ENCODE measurements at places on chromosomes 16 and 17.

- peak; percentile 16 for DNase-seq
Measured at GRCh38 chr17:49707246-49707607, 537 bp downstream of the SLC35B1 start.

GRCh38 chr16:9091867-9092281, 430 bp downstream of the HAPSTR1 start:
- DNase-seq, result peak; percentile 45

GRCh38 chr16:15829460-15829859, 27.4 kb downstream of the MYH11 start:
- DNase-seq, result no peak

- DNase-seq, result no peak
Measured at GRCh38 chr17:34173241-34173640, 81.8 kb upstream of the CCL2 start.

DNA sequence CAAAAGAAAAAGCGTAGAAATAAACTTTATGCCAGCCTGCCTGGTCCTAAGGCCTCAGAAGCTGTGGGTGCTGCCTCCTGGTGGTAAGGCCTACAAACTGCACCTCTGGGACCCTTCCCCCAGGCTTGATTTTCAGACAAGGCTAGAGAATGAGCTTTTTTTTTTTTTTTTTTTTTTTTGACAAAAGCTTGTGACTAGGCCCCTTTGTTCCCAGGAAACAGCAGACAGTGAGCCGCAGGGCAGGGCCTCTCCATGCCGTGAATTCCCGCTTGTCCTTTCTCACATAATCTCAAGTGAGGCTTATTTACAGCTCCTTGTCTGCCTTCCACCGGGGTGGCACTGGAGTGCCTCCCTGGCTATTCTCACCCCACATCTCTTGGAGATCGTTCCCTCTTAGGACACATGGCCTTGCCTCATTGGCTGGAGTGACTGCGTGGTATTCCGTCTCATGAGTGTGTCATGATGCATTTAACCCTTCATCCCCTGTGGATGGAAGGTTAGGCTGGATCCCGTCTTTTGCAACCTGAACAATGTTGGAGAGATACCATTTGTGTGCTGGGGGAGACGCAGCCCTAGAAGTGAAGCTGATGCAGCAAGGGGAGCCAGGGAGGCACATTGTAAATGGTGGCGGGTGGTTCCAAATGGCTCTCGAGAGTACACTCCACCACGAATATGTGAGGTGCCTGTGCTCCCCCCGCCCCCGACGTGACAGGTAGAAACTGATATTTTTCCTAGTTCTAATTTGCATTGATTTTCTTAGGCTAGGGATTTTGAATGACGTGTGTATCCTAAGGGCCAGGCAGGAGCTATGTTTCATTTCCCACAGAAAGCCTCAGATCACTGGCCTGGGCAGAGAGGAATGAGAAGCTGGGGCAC, 49.6 kb downstream of the USP22 start:
- DNase-seq, result peak; percentile 75

DNA sequence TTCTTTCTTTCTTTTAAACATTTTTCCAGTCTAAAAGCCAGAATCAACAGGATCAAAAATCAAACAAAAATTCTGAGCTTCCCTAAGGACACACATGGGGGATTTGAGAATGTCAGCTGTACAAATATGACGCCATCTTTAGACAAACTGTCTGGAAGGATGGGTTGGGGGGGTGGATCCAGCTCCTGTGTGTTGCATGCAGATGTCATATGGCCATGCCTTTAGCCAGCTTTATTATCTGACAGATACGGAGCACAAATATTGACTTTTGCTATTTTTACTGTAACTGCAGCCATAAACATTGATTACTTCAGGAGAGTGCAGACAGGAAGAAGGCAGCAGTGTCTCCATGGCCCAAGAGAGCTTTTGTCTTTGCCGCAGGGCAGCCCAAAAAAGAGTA, 279.4 kb upstream of the ELAC2 start:
- DNase-seq, result no peak

DNA sequence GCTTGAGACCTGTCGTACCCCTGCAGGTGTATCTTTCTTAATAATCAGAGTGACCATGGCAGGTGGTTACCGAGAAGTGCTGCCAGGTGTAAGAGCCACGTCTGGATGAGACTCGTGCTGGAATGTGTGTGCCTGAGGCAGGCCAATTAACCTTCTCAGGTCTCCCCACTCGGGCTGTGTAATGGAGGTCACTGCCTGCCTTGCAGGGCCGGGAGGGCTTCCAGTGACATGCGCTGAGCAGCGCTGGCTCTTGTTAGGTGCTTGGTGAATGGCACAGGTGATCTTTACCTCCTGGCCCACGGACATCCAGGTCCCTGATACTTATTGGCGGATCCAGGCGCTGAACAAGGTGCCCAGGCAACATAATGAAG, 4.6 kb upstream of the GSE1 start:
- DNase-seq, result no peak

GRCh38 chr17:46078675-46079074, 79.6 kb downstream of the STH start:
- DNase-seq, result no peak

- DNase-seq, result no peak
Measured at GRCh38 chr16:88617268-88618031, 20.9 kb upstream of the IL17C start.

DNA sequence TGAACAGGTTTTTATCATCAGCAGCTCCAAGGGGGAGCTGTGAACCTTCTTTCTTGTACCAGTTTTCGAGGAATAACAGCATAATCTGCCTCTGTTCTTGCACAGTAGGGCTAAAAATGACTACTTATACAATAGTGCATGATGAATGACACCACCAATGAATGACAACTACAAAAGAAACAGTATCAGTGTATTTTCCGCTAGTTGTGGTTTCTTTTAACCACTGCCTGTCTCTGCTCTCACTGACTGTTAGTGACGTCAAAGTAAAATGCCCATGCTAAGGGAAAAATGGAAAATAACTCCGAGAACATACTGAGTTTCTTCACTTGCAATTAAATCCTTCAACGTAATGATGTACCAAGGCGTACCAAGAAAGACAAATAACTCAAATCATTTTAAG, 294.9 kb downstream of the MAP2K6 start:
- DNase-seq, result no peak

DNA sequence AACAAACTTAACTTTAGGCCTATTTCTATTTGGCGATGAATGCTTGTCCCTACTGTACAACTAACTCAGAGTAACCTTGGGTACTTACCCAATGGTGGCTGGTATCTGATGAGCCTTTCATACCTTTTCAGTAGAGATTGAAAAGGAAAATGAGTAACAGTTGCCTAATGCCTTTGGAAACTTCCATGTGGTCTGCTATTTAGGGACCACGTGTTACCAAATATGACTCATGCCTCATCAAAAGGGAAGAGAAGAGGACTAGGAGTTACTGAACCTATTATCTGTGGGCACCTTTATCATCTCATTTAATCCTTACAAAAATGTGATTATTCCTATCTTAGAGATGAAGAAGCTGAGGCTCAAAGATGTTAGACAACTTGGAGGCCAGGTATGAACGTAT, 8.1 kb downstream of the MYOCD start:
- DNase-seq, result no peak

GRCh38 chr17:47907932-47908562, 12.0 kb downstream of the SP2 start:
- DNase-seq, result no peak

DNA sequence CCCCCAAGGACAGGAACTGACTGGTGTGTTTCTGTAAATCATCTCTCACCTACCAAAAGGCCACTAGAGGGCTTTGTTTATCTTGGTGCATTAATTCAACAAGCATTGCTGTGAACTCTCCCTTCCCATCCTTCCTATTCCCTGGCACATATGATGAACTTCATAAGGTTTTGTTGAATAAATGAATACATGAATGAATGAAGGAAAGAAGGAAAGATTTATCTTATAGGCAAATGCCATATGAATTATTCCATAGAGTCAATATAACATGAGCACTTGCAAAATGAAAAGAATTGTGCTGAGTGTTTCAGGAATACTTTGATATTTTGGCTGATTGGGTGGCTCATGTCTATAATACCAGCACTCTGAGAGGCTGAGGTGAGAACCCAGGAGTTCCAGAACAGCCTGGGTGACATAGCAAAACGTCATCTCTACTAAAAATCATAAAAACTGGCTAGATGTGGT, 4.3 kb downstream of the SPDYE4 start:
- DNase-seq, result peak; percentile 23

- no peak for DNase-seq
Measured at GRCh38 chr16:68492543-68493411, 44.5 kb upstream of the SMPD3 start.

- DNase-seq, result no peak
Measured at GRCh38 chr17:69978056-69978646, 96.9 kb upstream of the KCNJ16 start.

GRCh38 chr16:52465711-52466267, 81.2 kb downstream of the TOX3 start:
- DNase-seq, result no peak

DNA sequence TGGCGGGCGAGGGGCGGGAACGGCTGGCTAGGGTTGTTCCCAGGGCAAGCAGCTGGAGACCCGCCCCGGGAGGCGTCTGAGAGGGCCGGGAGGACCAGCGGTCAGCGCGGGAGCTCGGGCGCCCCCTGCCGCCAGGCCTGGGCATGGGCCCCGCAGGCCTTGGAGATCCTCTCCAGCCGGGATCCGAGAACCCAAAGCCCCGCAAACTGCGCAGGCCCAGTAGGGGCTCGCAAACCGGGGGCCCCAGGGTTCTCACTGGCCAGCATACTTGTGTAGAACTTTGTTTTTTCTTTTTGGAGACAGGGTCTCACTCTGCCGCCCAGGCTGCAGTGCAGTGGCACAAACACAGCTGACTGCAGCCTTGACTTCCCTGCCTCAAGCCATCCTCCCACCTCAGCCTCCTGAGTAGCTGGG, 20.8 kb upstream of the ZNF423 start:
- peak; percentile 46 for DNase-seq

DNA sequence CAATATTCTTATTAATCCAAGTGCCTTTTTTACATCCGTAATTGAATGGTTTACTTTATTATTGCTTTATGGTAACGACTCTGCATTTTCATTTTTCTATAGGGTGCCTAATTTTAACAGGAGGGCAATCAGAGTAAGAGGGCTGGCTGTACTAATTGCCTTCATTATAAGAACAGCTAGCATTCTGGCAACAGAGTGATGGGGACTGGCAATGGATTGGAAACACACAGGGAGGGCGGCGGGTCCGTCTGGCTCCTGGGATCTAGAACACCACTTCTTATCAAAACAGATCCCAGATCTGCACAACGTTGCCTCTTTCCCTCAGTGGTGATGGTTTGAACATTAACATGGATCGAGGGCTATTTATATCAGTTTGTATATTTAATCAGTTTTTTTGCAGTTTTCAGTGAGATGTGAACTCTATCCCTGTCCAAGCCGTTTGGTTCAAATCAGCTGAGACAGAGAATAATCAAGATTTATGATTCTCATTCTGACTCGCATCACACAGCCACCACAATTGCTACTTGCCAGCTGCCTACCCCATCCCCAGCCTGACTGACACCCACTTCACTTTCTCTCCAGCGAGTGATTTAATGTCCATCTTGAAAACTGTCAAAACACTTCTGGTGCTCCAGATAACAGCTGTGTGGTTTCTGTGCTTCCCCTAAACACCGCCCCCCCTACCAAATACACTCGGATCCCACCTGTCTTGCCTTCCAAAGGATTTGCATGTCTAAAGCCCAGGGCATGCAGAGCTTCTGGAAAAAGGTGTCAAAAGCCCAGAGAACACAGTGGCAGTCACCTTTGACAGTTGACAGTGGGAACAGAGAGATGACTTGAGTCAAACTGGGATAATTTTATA, 327.9 kb downstream of the HS3ST4 start:
- DNase-seq, result no peak

DNA sequence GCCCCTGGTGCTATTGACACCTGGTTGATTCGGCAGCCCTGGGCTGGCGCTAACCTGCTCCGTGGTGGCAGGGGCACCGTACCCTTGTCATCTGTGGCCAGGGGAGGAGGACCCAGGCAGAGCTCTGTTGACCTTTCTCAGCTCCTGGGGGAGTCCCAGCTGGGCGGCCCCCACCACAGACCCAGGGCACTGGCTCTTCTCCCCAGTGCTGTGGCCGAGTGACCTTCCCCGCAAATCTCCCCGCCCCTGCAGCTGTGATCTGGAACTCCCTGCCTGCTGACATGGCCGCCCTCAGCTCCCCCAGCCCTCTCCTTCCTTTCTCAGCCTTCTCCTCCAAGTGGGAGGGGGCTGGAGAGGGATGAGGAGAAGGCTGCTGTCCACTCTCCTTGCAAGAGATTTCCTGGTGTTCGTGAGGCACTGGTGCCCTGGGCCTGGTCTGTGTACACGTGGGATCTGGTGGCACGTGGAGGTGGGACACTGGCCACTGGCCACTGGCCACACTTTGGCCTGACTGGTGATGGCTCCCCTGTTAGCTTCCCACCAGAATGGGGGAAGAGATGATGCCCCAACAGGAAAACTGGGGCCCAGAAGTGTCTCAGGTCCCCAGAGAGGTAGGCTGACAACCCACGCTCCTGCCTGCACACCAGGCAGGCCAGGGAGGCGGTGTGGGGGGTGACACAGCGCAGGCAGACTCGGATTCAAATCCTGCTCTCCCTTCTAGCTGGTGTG, 8.2 kb downstream of the FMNL1 start:
- no peak for DNase-seq

DNA sequence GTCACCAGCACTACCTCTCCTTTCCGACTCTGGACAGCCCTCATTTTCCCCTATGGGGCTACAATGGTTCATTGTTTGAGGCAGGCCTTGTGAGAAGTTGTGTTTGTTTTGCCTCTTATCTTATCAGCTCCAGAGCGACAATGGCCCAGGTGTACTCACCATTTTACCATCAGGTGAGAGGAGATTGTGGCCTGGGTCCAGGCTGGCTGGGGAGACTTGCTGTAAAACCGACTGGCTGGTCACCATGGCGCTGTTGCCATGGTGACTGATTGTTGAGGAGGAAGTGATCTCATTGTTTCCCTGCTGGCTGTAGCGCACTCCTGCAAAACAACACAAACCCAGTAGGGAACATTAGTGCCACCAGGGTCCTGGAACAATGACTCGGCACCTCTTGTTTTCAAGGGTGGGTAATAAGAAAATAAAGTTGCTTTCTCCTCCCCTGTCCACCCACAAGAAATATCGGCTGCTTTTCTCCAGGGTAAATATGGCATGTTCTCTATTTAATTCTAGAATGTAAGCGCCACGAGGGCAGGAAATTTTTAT, 34.4 kb downstream of the HNF1B start:
- DNase-seq, result peak; percentile 51

GRCh38 chr16:46947900-46948547, 25.4 kb downstream of the DNAJA2 start:
- peak; percentile 68 for DNase-seq

DNA sequence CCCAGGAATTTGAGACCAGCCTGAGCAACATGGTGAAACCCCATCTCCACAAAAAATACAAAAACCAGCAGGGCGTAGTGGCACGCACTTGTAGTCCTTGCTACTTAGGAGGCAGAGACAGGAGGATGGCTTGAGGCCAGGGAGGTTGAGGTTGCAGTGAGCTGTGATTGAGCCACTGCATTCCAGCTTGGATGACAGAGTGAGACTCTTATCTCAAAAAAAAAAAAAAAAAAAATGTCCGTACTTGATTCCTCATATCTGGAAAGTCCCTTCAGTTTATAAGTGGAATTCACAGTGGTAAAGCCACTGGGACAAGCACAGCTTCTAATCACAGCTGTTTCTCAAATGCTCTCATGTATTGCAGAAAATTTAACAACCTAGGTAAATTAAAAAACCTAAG, 78.6 kb upstream of the CREBBP start:
- DNase-seq, result peak; percentile 94

All from ACHN (cell line).